ENCODE measurements at places on chromosomes 13 and 19.

DNA sequence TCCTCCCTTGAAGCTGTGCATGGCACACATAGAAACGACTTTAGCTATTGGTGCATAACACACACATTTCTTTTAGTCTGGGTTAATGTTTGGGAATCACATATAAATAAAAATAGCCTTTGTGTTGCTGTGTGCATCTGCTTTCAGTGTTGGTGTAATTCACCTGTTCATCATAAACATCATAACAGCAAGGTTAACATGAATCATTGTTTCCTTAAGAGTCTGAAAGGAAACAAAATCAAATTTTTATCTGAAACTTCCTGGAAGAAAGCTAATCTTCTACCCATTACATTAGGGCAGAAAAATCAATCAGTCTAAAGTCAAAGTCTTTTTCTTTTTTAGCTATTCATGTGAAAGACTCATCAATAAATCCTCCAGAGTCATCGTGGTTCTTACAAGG, 35.0 kb upstream of the TNFSF11 start:
- no peak for DNase-seq

DNA sequence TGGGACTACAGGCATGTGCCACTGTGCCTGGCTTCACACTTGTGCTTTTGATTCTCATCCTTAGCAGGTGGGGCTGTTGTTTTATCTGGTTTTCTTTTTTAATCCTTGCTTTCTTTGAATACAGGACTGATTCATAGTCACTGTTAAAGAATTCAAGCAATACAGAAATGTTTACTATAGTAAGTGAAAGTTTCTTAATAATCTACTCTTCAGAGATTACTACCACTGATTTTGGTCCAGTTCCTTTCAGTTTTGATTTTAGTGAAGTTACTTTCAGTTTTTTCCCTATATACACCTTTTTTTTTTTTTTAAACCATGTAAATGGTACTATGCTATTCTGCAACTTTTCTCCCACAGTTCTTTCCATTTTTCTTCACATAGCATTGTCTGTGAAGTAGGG, 53.6 kb downstream of the GATAD2A start:
- no peak for DNase-seq

DNA sequence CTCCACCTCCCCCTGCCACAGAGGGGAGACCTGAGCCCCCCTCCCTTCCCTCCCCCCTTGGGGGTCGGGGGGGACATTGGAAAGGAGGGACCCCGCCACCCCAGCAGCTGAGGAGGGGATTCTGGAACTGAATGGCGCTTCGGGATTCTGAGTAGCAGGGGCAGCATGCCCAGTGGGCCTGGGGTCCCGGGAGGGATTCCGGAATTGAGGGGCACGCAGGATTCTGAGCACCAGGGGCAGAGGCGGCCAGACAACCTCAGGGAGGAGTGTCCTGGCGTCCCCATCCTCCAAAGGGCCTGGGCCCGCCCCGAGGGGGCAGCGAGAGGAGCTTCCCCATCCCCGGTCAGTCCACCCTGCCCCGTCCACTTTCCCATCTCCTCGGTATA, 2.4 kb upstream of the APOE start:
- DNase-seq, result no peak

- no peak for DNase-seq
These were observed 289.8 kb downstream of the COG6 start for GRCh38 chr13:39945226-39945625.

- no peak for DNase-seq
These were observed 2.6 kb upstream of the ZNF559 start for GRCh38 chr19:9321338-9321737.
